Cerebellum (tissue), 4 donors: ENCODE measurements at places on chromosomes 12 and 14.
A peak's percentile ranks its signal among the peaks of the same experiment; 100 is the strongest.

- no peak for DNase-seq
Observed at GRCh38 chr12:113874999-113875561, 91.0 kb downstream of the RBM19 start.

- no peak for DNase-seq
Observed at GRCh38 chr14:63862163-63862562, 9.4 kb downstream of the SYNE2 start.

- no peak for DNase-seq
Observed at GRCh38 chr14:35161231-35161630, 38.9 kb downstream of the PRORP start.

DNA sequence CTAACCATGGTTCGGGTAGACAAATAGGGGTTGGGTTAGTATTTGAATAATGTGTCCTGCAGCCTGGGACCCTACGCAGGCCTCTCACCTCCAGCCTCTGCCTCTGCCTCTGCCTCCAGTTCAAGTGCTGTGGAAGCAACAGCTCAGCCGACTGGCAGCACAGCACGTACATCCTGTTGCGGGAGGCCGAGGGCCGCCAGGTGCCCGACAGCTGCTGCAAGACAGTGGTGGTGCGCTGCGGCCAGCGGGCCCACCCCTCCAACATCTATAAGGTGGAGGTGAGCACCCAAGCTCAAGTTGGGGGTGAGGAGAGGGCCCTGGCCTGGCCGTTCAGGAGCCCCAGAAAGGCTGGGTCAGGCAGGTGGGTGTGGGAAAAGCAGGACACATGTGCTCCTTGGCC lies 55.9 kb downstream of the TSPAN11 start:
- DNase-seq, result no peak

- DNase-seq, result no peak
Observed at GRCh38 chr12:23699031-23699430, 250.4 kb downstream of the SOX5 start.

GRCh38 chr14:50854521-50854920 lies 17.3 kb upstream of the ABHD12B start:
- no peak for DNase-seq

- no peak for DNase-seq
Observed at GRCh38 chr14:100903672-100904185, at the start of gene RTL1. Gene RTL1 (minus strand): TSS chr14:100903722. CDS start chr14:100884788, 18,934 bp downstream.

DNA sequence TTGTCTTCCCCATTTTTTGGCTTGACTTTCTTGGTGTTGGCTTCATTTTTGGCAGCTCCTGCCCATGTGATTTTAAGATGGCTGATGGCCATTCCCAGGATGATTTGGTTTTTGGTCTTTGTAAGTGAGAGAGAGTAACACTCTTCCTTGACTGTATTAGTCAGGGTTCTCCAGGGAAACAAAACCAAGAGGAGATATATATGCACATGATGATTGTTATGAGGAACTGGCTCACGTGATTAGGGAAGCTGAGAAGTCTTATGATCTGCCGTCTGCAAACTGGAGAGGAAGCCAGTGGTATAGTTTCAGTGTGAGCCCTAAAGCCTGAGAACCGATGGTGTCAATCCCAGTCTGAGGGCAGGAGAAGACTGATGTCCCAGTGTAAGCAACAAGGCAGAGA lies 146.6 kb downstream of the NRXN3 start:
- no peak for DNase-seq

DNA sequence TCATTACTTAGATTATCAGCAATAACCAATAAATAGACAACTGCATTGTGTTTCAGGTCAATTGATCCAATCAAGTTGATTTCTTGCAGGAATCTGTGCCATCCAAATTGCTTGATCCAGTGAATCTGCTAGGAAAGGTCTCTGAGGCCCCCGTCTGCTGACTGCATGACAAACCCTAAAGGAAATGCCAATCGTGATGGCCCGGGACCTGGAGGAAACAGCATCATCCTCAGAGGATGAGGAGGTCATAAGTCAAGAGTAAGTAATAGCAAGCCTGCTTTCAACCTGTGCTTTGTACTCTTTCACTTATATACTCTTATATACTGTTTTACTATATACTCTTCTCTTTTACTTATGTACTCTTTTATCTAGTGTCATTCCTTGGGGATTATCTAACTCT lies 1.9 kb downstream of the TTLL5 start:
- DNase-seq, result no peak

GRCh38 chr14:68584786-68585185 lies 208.1 kb downstream of the ZFP36L1 start:
- DNase-seq, result no peak

DNA sequence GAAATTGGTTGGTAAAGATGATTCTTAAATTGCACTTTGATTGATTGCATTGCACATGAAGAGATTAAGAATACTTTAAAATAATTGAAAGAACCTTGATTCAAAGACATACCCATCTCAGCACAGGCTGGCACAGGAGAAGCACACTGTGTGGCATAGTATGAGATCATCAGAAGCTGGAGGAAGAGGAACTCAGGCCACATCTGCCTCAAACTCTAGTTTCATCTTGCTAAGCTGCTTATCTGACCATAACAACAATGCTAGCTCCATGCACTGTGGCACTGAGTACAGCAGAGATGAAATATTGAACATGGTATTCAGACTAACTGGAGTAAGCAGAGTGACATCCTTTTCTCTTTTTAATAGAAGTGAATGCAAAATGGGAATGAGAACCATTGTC lies 99.1 kb downstream of the TBC1D30 start:
- DNase-seq, result no peak

DNA sequence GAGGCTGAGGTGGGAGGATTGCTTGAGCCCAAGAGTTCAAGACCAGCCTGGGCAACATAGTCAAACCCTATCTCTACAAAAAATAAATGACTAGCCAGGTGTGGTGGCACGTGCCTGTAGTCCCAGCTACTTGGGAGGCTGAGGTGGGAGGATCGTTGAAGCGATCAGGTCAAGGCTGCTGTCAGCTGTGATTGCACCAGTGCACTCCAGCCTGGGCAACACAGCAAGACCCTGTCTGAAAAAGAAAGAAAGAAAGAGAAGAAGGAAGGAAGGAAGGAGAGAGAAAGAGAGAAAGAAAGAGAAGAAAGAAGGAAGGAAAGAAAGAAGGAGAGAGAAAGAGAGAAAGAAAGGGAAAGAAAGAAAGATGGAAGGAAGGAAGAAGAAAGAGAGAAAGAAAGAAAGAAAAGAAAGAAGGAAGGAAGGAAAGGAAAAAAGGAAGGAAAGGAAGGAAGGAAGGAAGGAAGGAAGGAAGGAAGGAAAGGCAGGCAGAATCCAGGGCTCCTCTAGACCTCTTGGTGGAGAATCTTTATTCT lies 71.5 kb upstream of the FBRSL1 start:
- no peak for DNase-seq

DNA sequence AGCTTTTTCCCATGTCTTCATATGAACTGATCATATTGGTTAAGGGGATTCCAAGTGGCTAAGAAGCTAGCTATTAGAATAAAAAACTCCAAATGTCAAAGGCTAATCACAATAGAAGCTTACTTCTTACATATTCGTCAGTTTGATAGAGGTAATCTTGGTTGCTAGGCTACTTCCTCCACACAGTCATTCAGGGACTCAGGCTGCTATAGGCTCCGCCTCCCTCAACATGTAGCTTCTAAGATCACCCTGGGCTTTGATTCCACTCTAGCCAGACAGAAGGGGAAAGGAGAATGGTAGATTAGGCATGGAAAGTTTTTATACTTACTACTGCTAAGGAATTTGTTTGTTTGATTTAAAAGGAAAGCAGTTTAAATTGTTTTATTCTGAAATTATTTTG lies 207.9 kb downstream of the EFCAB11 start:
- DNase-seq, result no peak

DNA sequence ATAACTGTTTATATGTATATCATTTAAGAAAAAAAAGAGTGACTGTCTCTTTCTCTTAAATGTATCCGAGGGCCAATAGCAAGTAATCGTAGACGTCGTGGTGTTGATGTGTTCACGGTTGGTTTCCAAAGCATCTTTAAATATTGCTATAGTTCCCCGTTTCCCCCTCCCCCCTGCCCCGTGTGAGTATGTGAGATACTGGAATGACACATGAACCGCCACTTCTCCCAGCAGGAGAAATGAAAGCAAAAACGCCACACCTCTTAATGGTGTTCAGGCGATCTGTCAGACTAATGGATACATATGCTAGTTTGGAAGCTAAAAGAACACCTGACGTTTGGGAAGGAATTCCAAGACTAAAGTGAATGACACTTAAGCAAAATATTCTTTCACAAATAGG lies 258.3 kb downstream of the FOXN3 start:
- no peak for DNase-seq

DNA sequence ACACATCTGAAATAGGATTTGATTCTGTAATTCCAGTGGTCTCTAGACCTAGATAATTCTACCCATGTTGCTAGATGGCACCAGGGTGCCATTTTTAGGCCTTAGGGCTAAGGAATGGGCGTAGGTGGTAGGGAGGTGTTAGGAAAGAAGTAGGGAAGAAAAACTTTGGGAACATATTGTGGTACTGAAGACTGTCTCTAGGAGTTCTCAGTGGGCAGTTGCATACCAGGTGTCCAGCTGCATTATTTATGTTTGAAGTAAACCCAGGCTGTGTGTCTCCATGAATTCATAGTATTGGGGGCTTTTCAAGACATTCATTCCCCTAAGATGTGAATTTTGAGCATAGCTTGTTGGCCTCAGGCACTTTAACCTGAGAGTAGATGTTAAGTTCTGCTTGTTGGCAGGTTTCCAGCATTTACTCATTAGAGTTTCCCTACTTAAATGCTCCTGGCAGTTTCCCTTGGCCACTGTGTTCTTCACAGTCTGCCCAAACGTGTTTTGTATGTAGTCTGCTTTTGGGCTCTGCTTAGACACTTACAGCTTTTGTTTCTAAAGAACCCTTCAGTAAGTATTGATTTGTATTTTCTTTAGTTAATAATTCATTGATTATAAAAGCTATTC lies 31.5 kb upstream of the CCT2 start:
- DNase-seq, result peak; percentile 26

DNA sequence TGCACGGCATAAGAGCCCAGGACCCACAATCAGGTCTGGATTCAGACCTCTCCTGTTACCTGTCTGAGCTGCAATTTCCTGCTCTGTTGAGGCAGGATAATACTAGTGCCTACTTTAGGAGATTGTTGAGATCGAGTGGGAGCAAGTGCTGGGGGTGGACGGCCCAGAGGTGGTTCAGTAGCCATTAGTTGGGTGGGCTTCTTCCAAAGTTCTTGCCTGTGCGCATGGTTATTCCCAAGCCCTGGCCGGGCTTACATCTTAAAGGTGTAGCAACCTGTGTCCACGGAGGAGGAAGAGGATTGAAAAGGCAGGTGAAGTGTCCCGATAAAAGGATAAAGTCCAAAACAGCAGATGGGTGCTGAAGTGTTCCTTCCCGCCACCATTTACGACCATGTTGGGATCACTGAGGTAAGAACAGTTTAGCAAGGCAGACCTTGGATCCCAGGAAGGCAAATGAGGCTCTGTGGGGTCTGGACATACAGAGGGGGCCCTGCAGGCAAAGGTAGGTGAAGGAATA lies 33.8 kb downstream of the ACACB start:
- DNase-seq, result no peak

DNA sequence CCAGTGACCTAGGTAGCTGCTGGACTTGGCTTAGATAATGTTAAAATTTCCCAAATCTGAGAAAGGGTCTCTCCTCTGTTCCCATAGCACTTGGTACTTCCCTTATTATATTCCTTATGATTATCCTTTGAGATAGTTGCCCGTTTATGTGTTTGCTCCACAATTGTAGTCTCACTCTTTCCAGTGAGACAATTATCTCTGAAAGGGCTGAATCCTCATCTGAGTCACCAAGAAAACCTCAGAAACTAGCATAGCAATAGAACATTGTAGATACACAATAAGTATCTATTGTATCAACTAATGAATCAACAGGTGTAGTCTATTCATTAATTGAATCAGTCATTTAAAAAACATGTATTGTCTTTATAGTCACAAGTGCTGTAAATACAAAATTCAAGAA lies 119.1 kb upstream of the FAR2 start:
- DNase-seq, result no peak

DNA sequence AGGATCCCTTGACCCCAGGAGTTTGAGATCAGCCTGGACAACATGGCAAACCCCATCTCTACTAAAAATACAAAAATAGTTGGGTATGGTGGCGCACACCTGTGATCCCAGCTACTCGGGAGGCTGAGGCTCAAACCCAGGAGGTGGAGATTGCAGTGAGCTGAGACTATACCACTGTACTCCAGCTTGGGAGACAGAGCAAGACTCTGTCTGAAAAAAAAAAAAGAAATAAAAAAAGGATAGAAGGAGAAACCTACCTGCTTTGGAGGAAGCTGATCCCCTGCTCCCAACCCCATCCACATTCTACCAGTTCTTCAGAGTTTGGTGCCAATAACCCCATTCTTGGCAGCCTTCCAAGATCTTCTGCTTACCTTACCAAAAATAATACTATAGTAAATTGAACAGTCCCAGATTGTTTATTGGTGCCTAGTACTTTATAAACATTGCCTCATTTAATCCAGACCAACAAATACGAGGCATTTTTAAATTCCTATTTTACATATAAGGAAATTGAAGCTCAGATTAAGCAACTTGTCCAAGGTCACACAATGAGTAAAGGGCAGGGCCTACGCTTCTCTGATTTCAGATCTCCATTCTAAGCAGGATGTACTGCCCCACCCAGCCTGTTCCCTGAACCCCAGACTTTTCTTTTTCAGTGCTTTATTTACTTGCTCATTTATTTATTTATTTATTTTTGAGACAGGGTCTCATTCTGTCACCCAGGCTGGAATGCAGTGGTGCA lies 33.2 kb upstream of the FAM222A start:
- DNase-seq, result peak; percentile 7

DNA sequence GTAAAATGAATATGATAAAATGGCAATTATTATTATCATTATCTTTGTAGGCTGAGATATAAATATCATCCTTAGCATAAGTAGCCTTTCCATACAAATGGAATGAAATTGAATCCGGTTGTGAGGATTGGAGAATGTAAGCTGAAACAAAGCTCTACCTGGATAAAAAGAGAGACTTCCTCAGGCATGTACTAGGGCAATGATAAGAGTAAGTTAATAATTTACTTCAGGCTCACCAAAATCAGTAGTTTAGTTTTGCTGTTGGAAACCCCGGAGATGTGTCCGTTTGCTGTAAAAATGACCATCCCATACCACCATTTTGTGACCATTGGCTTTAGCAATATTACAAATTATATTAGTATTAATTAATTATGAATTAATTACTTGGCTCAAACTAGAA lies 96.3 kb downstream of the C12orf75 start:
- DNase-seq, result no peak

DNA sequence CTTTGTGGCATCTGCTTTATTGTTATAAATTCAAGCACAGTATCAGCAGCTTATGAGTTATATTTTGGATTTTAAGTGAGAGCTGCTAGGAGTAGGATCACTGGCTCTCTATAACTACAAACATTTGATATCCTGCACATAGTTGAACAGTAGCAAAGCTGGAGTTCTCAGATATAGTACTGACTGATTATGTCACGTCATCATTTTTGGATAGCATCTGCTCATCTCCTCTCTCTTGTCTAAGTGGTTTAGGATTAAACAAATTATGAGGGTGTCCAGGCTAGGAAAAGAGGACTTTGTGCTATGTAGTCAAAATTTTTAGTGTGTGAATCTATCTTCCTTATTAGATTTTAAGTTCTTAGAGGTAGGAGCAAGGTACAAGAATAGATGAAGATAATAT lies 18.4 kb downstream of the PPP4R4 start:
- DNase-seq, result no peak

- no peak for DNase-seq
Observed at GRCh38 chr14:97543221-97543620, 746.0 kb downstream of the VRK1 start.
